ENCODE measurements at places on chromosomes 6 and 20.

GRCh38 chr20:24622856-24623255 lies 153.4 kb downstream of the SYNDIG1 start:
- no peak for DNase-seq

DNA sequence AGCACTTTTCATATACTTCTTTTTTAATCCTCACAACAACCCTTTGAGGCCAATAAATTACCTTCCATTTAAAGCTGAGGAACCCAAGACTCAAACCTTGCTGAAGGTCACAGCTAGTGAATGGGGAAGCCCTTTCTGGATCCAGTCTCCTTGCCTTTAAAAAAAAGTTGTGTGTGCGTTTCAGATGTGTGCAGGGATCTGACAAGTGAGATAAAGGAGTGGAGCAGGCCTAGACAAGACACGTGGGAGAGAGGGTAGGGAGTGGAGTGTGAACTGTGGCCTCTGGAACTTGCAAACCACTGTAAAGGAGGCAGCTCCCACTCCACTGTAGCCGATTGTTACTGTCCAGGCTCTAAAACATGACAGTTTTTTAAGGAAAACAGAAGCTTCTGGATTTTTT lies 1.9 kb downstream of the KLHL32 start:
- DNase-seq, result no peak

- DNase-seq, result no peak
These were observed 274.3 kb upstream of the FERMT1 start for GRCh38 chr20:6397115-6397514.

GRCh38 chr6:164150232-164150631 lies 735.7 kb downstream of the QKI start:
- no peak for DNase-seq

DNA sequence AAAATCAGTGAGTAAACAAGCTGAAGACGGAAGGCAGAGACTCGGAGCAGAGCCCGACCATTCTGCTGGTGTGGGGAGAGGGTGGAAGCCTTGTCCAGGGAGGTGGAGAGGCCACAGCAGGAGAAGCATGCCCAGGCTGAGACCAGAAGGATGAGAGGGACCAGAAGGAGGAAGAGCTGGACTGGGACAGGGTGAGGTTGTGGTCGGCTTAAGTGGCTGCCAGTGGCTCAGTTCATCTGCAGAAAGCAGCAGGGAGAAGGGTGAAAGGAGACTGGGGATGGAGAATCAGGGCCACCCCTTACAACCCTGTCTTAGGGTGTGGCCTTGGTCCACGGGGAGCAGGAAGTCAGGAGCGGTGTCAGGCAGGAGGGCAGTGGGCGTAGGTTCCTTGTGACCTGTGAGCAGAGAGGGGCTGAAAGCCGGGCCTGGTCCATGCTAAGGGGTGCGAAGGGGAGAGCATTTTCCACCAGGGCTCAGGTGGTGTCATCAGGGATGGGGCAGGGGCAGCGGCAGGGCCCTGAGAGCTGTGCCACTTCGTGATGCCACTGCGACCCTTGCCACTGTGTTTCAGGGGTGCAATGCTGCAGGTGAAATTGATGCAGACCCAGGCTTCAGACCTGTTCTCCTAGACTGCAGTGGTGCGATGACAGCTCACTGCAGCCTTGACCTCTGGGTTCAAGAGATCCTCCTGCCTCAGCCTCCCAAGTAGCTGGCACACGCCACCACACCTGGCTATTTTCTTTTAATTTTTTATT lies 81.1 kb downstream of the TTLL2 start:
- no peak for DNase-seq

- DNase-seq, result no peak
These were observed 19.8 kb downstream of the NFYA start for GRCh38 chr6:41092421-41093140.

DNA sequence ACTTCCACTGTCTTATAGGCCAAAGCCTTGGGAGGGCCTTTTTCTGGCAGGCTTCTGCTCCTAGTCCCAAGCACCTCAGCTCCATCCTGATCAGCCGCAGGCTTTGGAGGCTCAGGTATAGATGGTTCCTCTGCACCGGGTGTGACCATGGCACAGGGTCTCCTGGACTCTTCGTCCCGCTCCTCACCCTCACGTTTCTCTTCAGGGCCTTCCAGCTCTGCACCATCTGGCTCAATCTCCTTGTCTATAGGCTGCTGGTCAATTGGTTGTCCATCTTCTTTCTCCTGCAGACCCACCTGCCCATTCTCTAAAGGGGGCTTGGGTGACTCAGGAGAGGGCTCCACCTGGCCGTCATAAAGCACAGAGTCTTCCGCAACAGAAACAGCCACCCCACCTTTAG lies 37.0 kb downstream of the BFSP1 start:
- DNase-seq, result no peak

GRCh38 chr6:135351635-135352034 lies 145.9 kb downstream of the AHI1 start:
- DNase-seq, result no peak

Data from mucosa of descending colon (tissue), 3 donors.